ENCODE measurements at places on chromosomes 1 and 21.

DNA sequence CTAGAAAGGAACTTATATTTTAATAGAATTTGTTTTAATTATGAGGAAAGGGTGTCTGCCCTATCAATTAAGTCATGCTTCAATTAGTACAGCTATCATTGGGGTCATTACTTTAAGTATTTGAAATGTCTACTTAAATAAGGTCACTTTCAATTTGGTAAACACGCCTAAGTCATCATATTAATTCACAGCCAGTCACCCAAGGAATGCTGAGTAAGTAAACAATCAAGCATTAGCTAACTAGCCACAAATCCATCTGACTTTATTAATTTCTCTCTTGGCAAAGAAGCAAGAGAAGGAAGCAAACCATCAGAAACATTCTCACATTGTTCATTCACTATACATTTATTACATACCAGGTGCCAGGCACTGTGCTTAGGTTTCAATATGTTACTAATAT is 1.2 kb upstream of the LRRC52 start:
- DNase-seq: no peak

DNA sequence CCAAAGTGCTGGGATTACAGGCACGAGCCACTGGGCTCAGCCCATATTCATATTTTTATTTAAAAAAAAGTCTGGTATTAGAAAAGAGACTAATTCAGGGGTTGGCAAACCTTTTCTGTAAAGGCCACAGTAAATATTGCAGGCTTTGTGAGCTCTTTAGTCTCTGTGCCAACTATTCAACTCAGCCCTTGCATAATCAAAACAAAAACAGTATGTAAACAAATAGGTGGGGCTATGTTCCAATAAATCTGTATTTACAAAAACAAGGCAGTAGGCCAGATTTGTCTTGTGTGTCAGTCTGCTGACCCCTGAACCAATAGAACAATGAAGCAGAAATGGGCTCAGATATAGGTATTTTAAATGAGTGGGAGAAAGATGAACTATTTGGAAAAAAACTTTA is 49.3 kb downstream of the CDC42BPA start:
- no peak for DNase-seq

DNA sequence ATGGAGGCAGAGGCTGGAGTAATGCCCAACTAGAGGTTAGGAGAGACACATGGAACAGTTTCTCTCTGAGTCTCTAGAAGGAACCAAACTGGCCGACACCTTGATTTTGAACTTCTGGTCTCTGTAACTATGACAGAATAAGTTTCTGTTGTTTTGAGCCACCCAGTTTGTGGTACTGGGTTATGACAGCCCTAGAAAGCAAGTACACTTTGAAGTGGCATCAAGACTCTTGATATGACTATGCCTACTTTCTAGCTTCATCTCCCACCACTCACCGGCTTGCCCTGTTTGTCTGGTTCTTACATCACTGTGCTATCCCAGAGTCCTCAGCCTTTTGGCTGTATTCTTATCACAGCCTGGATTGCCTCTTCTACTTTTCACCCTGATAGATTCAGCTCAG is 230.3 kb upstream of the USP24 start:
- no peak for DNase-seq

DNA sequence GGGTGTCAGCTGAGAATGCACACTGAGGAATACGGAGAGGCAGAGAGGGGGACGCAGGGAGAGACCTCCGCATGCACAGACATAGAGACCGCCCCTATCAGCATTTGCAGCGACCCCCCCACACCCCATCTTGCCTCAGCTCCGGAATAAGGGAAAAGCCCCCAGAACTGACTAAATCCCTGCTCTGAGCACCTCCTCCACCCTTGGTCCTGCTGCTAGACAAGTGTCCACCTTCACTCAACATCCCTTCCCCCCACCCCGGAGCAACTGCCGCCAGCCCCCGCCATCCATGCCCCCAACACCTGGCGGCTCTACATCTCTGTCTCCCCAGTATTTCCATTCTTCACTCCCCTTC is 769 bp downstream of the SV2A start:
- DNase-seq: no peak

DNA sequence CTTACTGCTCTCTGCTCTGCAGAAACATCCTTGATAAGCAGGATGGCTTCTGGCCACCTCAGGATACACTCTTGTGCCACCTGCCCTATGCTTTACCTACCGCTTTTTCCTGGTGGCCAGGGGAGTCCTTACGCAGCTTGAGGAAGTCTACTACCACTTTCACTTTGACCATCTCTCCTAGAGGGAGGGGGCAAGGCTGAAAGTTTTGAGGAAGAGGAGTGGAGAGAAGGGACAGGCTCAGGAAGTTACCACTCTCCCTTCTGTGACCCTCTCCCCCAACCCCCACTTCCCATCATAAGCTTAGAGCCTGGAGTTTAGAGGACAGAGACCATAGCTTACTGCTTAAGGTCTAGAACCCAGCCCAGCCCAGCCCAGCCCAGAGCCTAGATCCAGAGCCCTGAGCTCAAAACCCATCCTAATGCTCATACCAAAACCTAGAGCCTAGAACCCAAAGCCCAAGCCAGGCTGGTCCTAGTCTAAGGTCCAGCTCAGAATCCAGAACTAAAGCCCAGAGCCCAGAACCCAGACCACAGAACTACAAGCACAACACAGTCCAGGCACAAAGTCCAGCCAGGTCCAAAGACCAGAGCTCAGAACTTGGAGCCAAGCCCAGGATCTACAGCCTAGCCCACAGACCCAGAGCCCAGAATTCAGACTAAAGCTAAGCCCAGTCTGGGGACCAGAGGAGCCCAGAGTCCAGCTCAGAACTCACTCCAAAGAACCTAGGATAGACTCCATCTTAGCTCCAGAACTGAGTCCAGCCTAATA is 18.0 kb upstream of the MFSD2A start:
- DNase-seq: no peak
